ENCODE measurements at places on chromosomes 5 and 9.

DNA sequence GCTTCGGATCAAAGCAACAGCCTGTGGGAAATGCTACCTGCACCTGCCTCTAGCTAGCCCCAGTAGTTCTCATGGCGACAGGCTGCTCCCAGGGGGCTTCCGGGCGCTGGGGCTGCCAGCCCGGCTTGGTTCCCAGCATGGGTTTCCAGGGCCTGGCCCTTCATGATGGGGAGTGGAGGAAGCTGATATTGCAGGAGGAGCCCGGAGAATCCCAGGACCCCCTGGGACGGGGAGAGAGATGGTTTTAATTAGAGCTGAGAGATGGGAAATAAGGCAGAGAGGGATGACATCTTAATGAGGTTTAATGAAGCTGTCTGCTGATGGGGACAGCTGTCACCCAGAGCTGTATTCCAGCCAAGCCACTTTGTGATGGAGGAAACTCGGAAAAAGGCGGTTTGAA is 78.6 kb downstream of the CFAP77 start:
- DNase-seq, result no peak

- DNase-seq, result no peak
Observed at GRCh38 chr5:57398413-57399093, 84.1 kb downstream of the ACTBL2 start.

DNA sequence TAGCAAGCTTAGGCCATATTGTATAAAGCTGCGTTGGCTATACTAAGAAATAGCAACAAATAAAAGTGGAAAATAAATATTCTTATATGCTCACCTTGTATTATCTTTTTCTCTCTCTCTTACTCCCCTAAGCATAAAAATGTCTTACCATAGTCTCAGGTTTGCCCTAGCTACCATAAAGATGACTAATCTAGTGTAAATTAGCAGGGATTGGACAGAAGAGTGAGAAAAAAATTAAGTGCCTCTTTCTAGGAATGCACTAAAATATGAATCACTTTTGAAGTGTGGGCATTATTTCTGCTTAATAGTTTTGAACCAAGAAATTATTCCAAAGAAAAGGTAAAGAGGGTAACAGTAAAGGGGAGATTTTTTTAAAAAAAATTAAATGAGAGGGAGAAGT is 201.3 kb downstream of the HINT1 start:
- DNase-seq, result peak; percentile 10

- DNase-seq, result no peak
Observed at GRCh38 chr5:62115014-62115413, 191.0 kb upstream of the KIF2A start.

- DNase-seq, result peak; percentile 90
Observed at GRCh38 chr5:128015978-128016377, 67.6 kb upstream of the SLC12A2 start.

- no peak for DNase-seq
Observed at GRCh38 chr5:38117784-38118479, 140.4 kb upstream of the EGFLAM start.

- no peak for DNase-seq
Observed at GRCh38 chr5:148384380-148384737, 601 bp downstream of the FBXO38 start.

GRCh38 chr9:69045821-69046220 is 10.3 kb downstream of the FXN start:
- DNase-seq, result no peak

DNA sequence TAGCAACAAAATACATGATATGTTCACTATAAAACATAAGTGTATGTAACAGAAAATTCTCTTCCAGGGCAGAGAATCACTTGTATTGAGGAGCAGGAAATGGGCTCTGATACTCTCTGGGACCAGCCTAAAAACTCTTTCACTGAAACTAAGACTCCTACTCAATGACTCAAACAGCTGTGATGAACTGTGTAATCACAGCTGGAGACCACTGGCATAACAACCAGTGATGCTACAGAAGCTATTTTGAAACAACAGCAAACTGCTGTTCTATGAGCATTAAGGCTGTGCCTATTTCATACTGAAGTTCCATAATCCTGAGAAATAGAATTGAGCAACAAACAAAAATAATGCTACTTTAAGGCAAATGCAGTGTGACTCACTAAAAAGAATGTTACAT is 594.0 kb downstream of the HINT1 start:
- no peak for DNase-seq

DNA sequence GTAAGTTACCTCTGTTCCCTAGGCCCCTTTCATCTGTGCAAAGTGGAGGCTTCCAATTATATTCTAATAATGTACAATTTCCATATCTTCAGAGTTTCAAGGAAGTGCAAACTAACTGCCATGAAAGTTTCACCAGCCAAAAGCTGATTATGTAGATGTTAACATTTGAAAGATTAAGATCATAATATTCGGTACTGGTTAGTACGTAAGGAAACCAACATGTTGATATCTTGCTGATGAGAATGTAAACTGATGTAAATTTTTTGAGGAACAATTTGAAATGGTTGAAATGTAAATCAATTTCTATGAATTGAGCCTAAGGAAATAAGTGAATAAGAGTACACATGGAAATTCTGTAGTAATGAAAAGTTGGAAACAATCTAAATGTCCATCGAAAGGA is 12.9 kb upstream of the KLF4 start:
- no peak for DNase-seq

DNA sequence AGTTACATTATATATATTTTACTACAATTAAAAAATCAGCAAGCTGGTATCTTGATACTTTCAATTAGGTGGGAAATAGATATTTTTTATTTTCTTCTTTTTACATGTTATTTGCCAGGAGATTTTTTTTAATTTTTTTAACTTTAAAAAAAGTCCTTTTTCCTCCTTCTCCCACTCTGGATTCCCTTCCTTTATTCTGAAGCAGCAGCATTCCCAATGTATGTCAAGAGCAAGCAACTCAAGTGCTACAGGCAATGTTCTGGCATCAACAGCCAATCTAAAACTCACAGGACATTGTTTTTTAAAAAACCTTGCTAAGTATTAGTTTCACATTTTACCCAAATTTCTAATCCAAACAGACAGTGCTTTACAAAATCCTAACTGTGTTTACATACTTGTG is 41.4 kb downstream of the GOLPH3 start:
- DNase-seq, result no peak

GRCh38 chr9:101458963-101459631 is 23.5 kb upstream of the ALDOB start:
- peak; percentile 27 for DNase-seq

- DNase-seq, result peak; percentile 19
Observed at GRCh38 chr5:168890816-168891812, 311.9 kb upstream of the PANK3 start.

GRCh38 chr5:45355189-45355992 is 340.8 kb downstream of the HCN1 start:
- DNase-seq, result no peak

DNA sequence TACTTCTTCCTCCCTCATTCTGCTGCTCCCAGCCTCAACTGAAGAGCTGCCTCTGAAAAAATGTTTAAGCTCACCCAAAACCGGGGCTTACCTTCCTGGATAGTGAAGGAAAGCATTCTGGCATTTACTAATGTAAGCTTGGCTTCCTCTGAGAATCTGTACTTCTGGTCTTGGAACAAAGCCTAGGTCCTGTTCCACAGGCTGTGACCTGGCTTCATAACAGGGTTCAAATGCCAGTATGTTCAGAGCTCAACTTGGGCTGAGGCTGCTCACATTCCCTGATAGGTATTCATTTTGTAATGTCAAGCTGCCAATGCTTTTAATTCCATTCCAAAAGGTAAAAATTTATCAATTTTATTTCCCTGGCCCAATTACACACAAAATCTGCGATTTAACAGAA is 411.7 kb upstream of the KCNN2 start:
- no peak for DNase-seq

GRCh38 chr5:169263591-169263990 is 37.3 kb downstream of the SLIT3 start:
- no peak for DNase-seq

GRCh38 chr9:126642010-126642744 is 28.4 kb downstream of the LMX1B start:
- DNase-seq, result no peak

DNA sequence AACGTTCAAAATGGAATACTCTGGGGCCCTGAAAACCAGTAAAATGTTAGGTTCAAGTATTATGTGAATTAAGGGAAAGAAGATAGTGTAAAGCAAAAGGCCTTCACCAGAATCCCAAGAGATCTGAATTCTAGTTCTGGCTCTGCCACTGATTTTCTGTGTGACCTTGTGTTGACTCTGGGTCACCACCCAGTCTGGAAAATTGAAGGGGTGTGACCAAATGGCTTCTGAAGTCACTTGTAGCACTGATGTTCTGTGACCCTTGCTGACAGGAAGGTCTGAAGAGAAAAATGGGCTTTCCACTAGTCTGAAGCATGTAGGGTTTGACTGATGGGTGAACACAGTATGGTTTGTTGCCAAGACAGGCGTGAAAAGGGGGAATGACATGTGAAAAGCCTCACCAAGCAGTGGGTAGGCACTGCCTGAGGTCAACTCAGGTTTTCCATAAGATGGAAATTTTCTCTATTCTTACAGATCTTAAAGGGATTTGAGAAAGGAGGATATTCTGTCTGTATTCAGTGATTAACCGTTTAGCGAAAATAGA is 33.1 kb downstream of the ANP32B start:
- DNase-seq, result no peak

- no peak for DNase-seq
Observed at GRCh38 chr9:75226403-75227139, 138.3 kb downstream of the OSTF1 start.

DNA sequence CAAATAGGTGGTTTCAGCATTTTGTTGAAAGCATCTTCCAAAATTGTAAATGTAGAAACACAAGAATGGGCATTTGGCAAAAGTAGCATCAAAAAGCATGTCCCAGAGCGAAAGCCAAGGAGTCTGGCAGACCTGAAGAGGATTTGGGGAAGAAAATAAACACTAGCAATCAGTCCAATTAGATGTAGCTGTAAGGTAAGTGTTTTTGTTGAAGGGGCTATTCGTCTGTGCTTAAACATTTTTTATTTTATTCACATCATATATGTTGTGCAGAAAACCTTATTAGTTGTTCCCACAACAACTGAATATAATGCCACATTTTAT is 954.1 kb upstream of the COX7C start:
- DNase-seq, result peak; percentile 5

DNA sequence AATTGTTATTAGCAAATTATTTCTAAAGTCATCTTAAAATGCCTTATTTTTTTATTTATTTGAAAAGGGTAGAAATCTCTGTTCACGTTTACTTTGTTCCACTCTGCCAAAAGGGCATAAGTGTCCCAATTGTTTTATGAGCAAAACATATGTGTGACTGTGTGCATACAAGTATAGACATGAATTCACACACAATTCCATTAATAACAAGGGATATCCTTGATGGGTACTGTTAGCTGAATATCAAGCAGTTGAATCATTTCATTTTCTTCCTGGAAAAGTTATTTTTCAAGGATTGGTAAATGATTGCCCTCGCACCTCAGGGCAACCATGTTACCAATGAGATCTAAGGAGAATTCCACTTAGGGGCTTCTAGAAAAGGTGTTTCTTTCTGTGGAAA is 92.1 kb upstream of the TAF11L2 start:
- no peak for DNase-seq

GRCh38 chr9:92669527-92669889 is 423 bp downstream of the IPPK start:
- DNase-seq, result no peak

DNA sequence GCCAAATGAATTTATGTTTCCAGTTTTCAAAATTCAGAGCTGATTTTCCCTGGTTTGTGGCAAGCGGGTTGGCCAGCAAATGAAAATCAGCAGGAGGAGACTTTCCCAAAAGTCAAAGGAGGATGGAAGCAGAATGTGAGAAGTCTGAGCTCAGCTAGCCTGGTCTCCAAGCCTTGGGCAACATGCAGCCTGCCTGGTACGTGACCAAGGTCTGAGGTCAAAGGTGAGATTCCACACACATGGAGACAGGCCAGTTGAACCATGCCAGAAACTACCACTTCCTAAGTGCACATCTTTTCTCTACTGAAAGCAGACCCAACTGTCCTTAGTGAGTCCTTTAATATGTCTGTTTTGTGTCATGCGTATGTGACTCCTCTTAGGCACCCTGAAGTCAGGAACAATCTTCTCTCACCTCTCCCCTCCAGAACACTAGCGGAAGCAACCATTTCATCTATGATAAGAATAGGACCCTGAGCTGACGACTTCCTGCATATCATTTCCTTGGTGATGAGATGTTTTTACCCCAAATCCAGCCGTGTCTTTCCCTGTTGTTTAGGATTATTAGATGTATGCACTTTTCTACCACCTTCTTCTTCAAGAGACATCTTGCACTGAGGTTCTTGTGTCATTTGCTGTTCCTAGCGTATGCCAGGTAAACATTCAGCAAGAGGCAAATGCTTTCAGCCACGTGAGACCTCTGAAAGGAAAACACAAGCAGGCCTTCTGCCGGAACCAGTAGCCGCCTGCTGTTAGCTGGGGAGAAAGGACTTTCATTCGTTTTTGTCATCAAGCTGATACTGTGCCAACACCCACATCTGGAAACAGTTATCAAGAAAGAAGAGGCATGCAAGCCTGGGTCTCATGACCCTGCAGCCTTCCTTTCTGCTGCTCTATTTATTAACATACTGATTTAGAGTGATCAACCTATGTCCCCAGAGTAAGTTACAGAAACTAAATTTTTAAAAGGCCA is 9.7 kb upstream of the TGFBI start:
- no peak for DNase-seq

- no peak for DNase-seq
Observed at GRCh38 chr5:92979716-92980115, 601.3 kb downstream of the NR2F1-AS1 start.

- DNase-seq, result no peak
Observed at GRCh38 chr9:8651846-8652215, 852.3 kb upstream of the DMAC1 start.

DNA sequence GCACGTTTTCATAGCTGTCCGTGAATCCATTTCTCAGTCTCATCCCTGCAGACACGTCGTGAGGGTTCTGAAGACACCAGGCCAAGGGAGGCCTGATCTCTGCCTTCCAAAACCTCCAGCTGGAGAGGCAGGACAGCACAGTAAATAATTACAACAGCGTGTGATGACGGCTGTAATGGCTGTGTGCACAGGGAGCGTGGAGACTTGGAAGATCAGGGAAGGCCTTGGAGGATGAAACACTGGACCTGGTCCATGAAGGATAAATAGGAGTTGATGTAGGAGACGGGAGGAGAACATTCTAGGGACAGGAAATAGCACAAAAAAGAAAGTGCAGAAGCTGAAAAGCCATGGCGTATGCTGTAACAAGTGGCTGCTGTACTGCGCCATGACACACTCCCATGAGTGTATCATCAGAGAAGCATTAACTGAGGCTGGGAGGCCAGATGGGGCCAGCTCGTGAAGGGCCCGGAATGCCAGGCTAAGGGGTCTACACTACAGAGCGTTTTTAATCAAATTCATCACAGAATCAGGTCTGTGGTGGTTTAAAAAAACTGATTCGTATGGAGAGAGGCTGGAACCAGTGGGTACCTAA is 97.2 kb downstream of the CRB2 start:
- DNase-seq, result no peak

Measured in trophoblast cell (in vitro differentiated cells and primary cell).